T-cell (primary cell): ENCODE measurements at places on chromosomes 5 and 9.

- no peaks in the 10 kb centered on the region for H3K4me1 ChIP-seq
- H3K4me3 ChIP-seq = no peak overlapping the region
- no peaks in the 10 kb centered on the region for H3K27me3 ChIP-seq
- peaks cover 60% of the 10 kb centered on the region for H3K36me3 ChIP-seq
- H3K27ac ChIP-seq = no peak overlapping the region
- no peak for DNase-seq
Measured at GRCh38 chr5:159161361-159162214, 47.8 kb downstream of the RNF145 start.

- no peak overlapping the region for H3K4me3 ChIP-seq
- no peak for DNase-seq
- H3K27me3 ChIP-seq = no peaks in the 10 kb centered on the region
- no peak overlapping the region for H3K27ac ChIP-seq
- H3K36me3 ChIP-seq = no peaks in the 10 kb centered on the region
Measured at GRCh38 chr5:56674441-56674840, 140.9 kb upstream of the MAP3K1 start.

DNA sequence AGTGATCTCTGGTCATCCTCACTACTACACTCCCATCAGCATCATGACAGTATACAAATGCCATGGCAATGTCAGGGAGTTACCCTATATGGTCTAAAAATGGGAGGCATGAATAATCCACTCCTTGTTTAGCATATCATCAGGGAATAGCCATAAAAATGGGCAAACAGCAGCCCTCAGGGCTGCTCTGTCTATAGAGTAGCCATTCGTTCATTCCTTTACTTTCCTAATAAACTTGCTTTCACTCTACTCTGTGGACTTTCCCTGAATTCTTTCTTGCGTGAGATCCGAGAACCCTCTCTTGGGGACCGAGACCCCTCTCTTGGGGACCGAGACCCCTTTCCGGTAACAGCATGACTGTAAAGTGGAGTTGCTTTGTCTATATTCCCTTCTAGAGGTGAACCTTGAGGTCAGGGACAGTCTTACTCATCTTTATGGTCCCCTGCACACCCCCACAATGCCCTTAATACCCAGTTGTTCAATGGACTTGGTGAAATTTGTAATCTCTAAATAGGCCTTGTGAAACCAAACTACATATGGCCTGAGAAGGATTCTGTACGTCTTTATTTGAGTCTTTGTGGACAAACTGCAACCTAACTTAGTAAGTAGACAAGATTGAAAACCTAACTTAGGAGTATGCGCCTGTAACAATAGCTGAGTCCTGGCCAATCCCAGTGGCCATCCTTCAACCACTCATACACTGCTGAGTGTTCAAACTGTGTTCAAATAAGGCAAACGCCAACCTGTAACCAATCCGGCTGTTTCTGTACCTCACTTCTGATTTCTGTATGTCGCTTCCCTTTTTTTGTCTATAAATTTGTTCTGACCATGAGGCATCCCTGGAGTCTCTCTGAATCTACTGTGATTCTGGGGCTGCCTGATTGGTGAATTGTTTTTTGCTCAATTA lies 32.3 kb upstream of the UBTD2 start:
- no peak overlapping the region for H3K4me3 ChIP-seq
- no peak for DNase-seq
- no peaks in the 10 kb centered on the region for H3K4me1 ChIP-seq
- H3K27ac ChIP-seq = no peak overlapping the region
- H3K27me3 ChIP-seq = no peaks in the 10 kb centered on the region
- H3K36me3 ChIP-seq = no peaks in the 10 kb centered on the region

DNA sequence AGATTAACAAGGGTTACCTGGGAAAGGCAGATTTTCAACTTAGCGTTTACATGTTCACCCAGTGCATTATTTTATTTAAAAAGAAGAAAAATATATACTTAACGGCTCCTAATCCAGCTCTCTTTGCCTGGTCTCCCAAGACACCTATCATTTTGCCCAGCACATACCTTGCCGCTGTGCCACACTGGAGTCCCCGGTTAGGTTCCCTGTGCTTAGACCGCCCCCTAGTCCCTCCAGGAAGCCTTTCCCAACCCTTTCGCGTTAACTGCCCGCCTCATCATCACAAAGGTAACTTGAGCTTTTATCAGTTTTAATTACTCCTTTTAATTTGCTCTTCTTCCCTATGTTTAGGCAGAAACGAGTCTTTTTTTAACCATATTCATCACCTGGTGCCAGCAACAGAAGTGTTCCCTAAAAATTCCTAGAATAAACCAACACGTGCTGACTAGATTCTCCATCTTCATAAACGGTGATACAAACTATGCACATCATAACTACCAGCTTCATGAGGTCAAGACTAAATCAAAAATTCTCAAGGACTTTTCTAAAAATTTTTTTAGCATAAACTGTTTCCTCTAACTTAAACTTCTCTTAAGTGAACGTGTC lies 19.7 kb downstream of the DNAJA1 start:
- no peak for DNase-seq
- peaks cover 35% of the 10 kb centered on the region for H3K36me3 ChIP-seq
- H3K4me3 ChIP-seq = peak overlapping the region; percentile 80
- peaks cover 13% of the 10 kb centered on the region for H3K4me1 ChIP-seq
- H3K27ac ChIP-seq = no peak overlapping the region

DNA sequence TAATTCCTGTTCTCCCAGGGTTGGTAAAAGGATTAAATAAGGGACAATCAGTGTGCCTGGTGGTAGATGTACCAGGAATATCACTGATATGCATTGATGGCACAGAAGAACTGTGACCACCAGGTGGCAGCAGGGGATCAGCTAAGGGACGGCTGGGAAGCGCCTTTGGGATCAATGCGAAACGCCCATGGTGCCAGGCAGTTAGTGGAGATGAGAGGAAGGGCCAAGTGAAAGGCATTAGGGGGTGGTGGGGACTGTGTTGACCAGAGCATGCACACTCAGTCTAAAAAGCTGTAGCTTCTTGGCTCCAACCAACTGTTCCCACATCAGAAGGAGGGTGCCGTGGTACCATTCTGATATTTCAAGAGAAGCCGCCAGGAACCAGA lies 55.6 kb downstream of the ARHGEF37 start:
- no peaks in the 10 kb centered on the region for H3K27me3 ChIP-seq
- peak; percentile 43 for DNase-seq
- no peak overlapping the region for H3K4me3 ChIP-seq
- H3K36me3 ChIP-seq = no peaks in the 10 kb centered on the region
- H3K4me1 ChIP-seq = peaks cover 3% of the 10 kb centered on the region
- no peak overlapping the region for H3K27ac ChIP-seq

GRCh38 chr9:131727795-131728545 lies 11.9 kb downstream of the RAPGEF1 start:
- peaks cover 3% of the 10 kb centered on the region for H3K36me3 ChIP-seq
- peaks cover 92% of the 10 kb centered on the region for H3K4me1 ChIP-seq
- peak overlapping the region; percentile 19 for H3K4me3 ChIP-seq
- H3K27me3 ChIP-seq = no peaks in the 10 kb centered on the region
- DNase-seq = no peak

DNA sequence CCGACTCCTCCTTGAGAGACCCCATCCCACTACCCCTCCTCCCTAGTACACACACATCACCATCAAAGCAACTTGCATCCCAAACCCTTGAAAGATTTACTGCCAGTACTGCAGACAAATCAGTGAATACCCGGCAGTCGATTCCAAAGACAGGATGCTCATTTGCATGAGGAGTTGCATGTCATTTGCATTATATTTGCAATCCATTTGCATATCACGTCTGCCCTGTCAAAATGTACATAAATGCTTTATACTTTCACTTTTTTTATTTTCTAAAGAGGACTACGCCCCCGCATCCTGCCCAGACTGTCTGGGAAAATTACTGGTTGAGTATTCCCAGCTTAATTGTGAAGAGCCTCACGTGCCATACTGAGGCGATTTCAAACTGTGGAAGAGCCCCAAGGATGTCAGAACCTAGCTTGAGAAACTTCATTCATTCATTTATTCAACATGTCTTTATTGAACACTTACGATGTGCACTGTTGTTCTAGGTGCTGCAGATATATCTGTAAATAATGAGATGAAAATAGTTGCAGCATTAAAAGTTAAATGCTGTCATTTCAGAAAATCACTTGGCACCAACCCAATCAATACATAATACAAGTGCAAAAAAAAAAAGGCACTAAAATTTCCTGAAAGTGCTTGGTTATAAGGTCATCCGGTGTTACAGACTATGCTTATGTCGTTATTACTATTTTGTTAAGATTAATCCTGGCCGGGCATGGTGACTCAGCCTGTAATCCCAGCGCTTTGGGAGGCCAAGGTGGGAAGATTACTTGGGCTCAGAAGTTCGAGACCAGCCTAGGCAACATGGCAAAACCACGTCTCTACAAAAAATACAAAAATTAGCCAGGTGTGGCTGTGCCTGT lies 17.2 kb upstream of the SIL1 start:
- no peaks in the 10 kb centered on the region for H3K27me3 ChIP-seq
- H3K27ac ChIP-seq = no peak overlapping the region
- no peak overlapping the region for H3K4me3 ChIP-seq
- no peak for DNase-seq

DNA sequence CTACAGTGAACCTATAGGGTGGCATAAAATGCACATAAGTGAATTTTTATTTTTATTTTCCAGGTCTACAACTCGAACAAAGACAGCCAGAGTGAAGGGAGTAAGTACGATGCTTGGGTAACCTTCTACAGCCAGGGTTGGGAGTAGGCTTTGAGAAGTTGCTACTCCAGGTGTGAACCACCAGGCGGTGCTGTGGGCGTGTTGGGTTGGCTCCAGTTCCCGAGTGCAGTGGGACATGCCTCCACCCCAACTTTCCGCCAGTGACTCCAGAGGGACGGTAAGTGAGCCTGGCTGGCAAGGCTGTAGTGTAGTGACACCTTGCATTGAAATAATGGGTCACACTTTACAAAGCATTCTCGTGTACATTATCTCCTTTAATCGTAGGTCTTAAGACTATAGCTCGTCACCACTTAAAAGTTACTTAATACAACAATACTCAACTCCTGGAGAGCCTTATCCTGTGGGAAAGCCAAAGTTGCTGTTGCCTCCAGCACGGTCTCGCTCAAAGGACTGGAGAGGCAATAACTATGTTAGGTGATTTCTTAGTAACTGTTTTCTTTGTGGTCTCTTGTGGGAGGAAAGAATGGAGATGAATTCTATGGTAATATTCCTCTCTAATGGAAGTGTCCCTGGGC lies 244.0 kb downstream of the ARHGAP26 start:
- H3K27ac ChIP-seq = no peak overlapping the region
- H3K36me3 ChIP-seq = peaks cover 2% of the 10 kb centered on the region
- H3K4me3 ChIP-seq = no peak overlapping the region
- H3K27me3 ChIP-seq = no peaks in the 10 kb centered on the region
- no peaks in the 10 kb centered on the region for H3K4me1 ChIP-seq

- no peak for DNase-seq
- H3K4me1 ChIP-seq = no peaks in the 10 kb centered on the region
- no peaks in the 10 kb centered on the region for H3K27me3 ChIP-seq
- no peak overlapping the region for H3K27ac ChIP-seq
- H3K36me3 ChIP-seq = no peaks in the 10 kb centered on the region
Measured at GRCh38 chr5:130923543-130924124, 241.4 kb downstream of the HINT1 start.

GRCh38 chr9:110257956-110258355 lies 1.6 kb upstream of the TXN start:
- no peak overlapping the region for H3K27ac ChIP-seq
- H3K36me3 ChIP-seq = no peaks in the 10 kb centered on the region
- DNase-seq = no peak

- no peak overlapping the region for H3K27ac ChIP-seq
- H3K36me3 ChIP-seq = no peaks in the 10 kb centered on the region
- H3K27me3 ChIP-seq = no peaks in the 10 kb centered on the region
- no peaks in the 10 kb centered on the region for H3K4me1 ChIP-seq
- DNase-seq = no peak
Measured at GRCh38 chr9:15942831-15943424, 390.1 kb downstream of the CCDC171 start.

DNA sequence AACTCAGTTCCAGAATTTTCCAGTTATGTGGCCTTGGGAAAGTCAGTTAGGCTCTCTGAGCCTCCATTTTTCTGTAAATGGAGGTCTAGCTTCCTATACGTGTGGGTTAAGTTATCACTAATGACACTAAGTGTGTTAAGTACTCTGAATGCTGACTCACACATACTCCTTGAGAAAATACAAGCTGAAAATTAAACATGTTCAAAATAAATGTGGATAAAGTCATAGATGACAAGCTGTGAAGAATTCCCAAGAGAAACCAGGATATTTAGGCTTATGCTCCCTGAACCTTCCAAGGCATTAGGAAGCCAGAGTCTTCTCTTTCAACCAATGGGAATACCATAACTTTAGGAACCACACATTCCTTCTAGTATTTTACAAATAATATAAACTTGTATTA lies 58.1 kb downstream of the ABCA1 start:
- H3K27ac ChIP-seq = no peak overlapping the region
- no peak for DNase-seq
- H3K27me3 ChIP-seq = no peaks in the 10 kb centered on the region
- peaks cover 3% of the 10 kb centered on the region for H3K36me3 ChIP-seq
- H3K4me1 ChIP-seq = no peaks in the 10 kb centered on the region
- no peak overlapping the region for H3K4me3 ChIP-seq

- peaks cover 3% of the 10 kb centered on the region for H3K27me3 ChIP-seq
- no peak for DNase-seq
- H3K4me1 ChIP-seq = peaks cover 3% of the 10 kb centered on the region
- no peak overlapping the region for H3K27ac ChIP-seq
- no peak overlapping the region for H3K4me3 ChIP-seq
- no peaks in the 10 kb centered on the region for H3K36me3 ChIP-seq
Measured at GRCh38 chr9:14326264-14326826, 12.4 kb upstream of the NFIB start.

DNA sequence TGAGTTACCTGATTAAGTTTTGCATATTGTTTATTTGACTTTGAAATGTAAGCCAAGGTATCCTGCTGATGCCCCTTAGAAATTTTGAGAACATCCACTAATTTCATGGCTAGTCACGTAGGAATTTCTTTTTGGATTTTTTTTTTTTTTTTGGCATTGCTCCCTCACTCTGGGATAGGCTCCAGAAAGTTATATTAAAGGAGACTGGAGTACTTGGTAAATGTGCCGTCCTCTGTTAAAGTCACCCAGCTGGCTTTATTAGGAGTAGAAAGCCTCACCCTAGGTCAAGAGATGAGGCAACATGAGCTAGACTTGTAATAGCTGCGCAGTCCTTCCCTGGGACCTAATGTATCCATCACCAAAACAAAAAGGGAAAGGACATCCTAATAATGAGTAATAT lies 3.1 kb downstream of the KCTD16 start:
- peaks cover 14% of the 10 kb centered on the region for H3K4me1 ChIP-seq
- no peak for DNase-seq
- H3K36me3 ChIP-seq = no peaks in the 10 kb centered on the region
- no peaks in the 10 kb centered on the region for H3K27me3 ChIP-seq

- peaks cover 10% of the 10 kb centered on the region for H3K4me1 ChIP-seq
- H3K4me3 ChIP-seq = no peak overlapping the region
Measured at GRCh38 chr5:120465436-120465961, 1.4 kb downstream of the PRR16 start.

GRCh38 chr5:147949711-147950573 lies 43.6 kb upstream of the C5orf46 start:
- no peak for DNase-seq
- H3K4me1 ChIP-seq = no peaks in the 10 kb centered on the region
- H3K36me3 ChIP-seq = no peaks in the 10 kb centered on the region
- no peak overlapping the region for H3K4me3 ChIP-seq
- no peaks in the 10 kb centered on the region for H3K27me3 ChIP-seq
- no peak overlapping the region for H3K27ac ChIP-seq
